A549 treated with CORT108297 at 1 μM for 4 hours (cell line): ENCODE measurements at places on chromosomes 7 and 10. TPM values are rescaled to one million over a fixed set of nuclear protein-coding genes. Genes with fewer than 3 reads are reported as not detected.

The HOXA3 gene
- 6.1 to 10.2 TPM (median 9.8 TPM) in 5 replicates for total RNA-seq

The CHST15 gene
- total RNA-seq: 8.1 to 9.1 TPM (median 8.6 TPM) in 5 replicates

The HACD1 gene
- total RNA-seq: 37.5 to 64.4 TPM (median 60.7 TPM) in 5 replicates

The LRRN3 gene
- 0.03 to 0.09 TPM (median 0.05 TPM) in 4 of 5 replicates, not detected in the other for total RNA-seq

The NUTM2A gene
- total RNA-seq: 0.03 to 0.14 TPM (median 0.09 TPM) in 5 replicates

The SLC25A40 gene
- total RNA-seq: 6.0 to 9.4 TPM (median 8.9 TPM) in 5 replicates

The ADCYAP1R1 gene
- 0.06 to 0.09 TPM (median 0.06 TPM) in 4 of 5 replicates, not detected in the other for total RNA-seq

The SLC18A3 gene
- total RNA-seq: not detected in 5 replicates

The ANKRD2 gene
- 3.6 to 6.0 TPM (median 4.7 TPM) in 5 replicates for total RNA-seq

The RAMP3 gene
- total RNA-seq: not detected in 5 replicates

The AKR1C8 gene
- total RNA-seq: 0.09 to 0.42 TPM (median 0.15 TPM) in 4 of 5 replicates, not detected in the other

The PPP1R9A gene
- total RNA-seq: 3.1 to 4.9 TPM (median 4.0 TPM) in 5 replicates

The LLCFC1 gene
- not detected in 5 replicates for total RNA-seq

The SPAG6 gene
- not detected in 5 replicates for total RNA-seq

The SCIN gene
- 0.32 to 0.50 TPM (median 0.42 TPM) in 5 replicates for total RNA-seq

The MINPP1 gene
- 26.3 to 29.0 TPM (median 26.5 TPM) in 5 replicates for total RNA-seq

The JAZF1 gene
- total RNA-seq: 5.0 to 6.9 TPM (median 5.3 TPM) in 5 replicates

The ABCB4 gene
- total RNA-seq: not detected in 5 replicates

The PPP1R17 gene
- not detected in 5 replicates for total RNA-seq

The CCDC172 gene
- total RNA-seq: not detected in 5 replicates

The ITIH5 gene
- 0.06 to 0.16 TPM (median 0.08 TPM) in 5 replicates for total RNA-seq

The ANKRD7 gene
- 0.13 to 0.40 TPM (median 0.37 TPM) in 4 of 5 replicates, not detected in the other for total RNA-seq

The SFRP5 gene
- 1.2 to 2.8 TPM (median 2.4 TPM) in 5 replicates for total RNA-seq

The CPA2 gene
- 0.09 to 0.13 TPM in 2 of 5 replicates, not detected in the others for total RNA-seq

The PALS2 gene
- total RNA-seq: 18.5 to 31.6 TPM (median 20.0 TPM) in 5 replicates

The CYP3A7 gene
- total RNA-seq: 0.06 TPM in 1 of 5 replicates, not detected in the others

The NHLRC2 gene
- 5.4 to 7.6 TPM (median 6.4 TPM) in 5 replicates for total RNA-seq

The TFR2 gene
- total RNA-seq: 1.9 to 3.4 TPM (median 2.8 TPM) in 5 replicates

The CPXM2 gene
- not detected in 5 replicates for total RNA-seq

The PRSS37 gene
- not detected in 5 replicates for total RNA-seq

The TAS2R5 gene
- 0.24 to 0.47 TPM (median 0.35 TPM) in 5 replicates for total RNA-seq

The LRIT1 gene
- not detected in 5 replicates for total RNA-seq

The MYH16 gene
- 0.46 to 0.65 TPM (median 0.58 TPM) in 5 replicates for total RNA-seq

The SORCS3 gene
- not detected in 5 replicates for total RNA-seq

The SOSTDC1 gene
- total RNA-seq: not detected in 5 replicates

The CNPY1 gene
- total RNA-seq: not detected in 5 replicates

The MCMBP gene
- 77.1 to 89.7 TPM (median 86.0 TPM) in 5 replicates for total RNA-seq

The AGR3 gene
- 0.27 TPM in 1 of 5 replicates, not detected in the others for total RNA-seq

The KLF14 gene
- total RNA-seq: 0.03 to 0.07 TPM (median 0.05 TPM) in 3 of 5 replicates, not detected in the others

The ASB4 gene
- 0.18 to 0.34 TPM (median 0.25 TPM) in 5 replicates for total RNA-seq

The GALNT17 gene
- total RNA-seq: not detected in 5 replicates

The KIF11 gene
- 30.5 to 45.5 TPM (median 34.8 TPM) in 5 replicates for total RNA-seq

The DEPP1 gene
- 1.1 to 1.9 TPM (median 1.4 TPM) in 5 replicates for total RNA-seq

The NYAP1 gene
- 1.5 to 2.4 TPM (median 2.3 TPM) in 5 replicates for total RNA-seq

The PDE6C gene
- total RNA-seq: not detected in 5 replicates

The NKX2-3 gene
- 0.06 to 0.11 TPM in 2 of 5 replicates, not detected in the others for total RNA-seq

The KCNH2 gene
- total RNA-seq: 0.38 to 0.64 TPM (median 0.42 TPM) in 5 replicates

The HOXA9 gene
- total RNA-seq: 0.49 to 1.1 TPM (median 0.63 TPM) in 5 replicates

The PRRT4 gene
- total RNA-seq: 0.20 to 0.54 TPM (median 0.44 TPM) in 5 replicates

The TMEM184A gene
- 10.0 to 15.2 TPM (median 14.8 TPM) in 5 replicates for total RNA-seq

The GPC2 gene
- 0.82 to 1.5 TPM (median 1.1 TPM) in 5 replicates for total RNA-seq

The TMEM270 gene
- 0.26 TPM in 1 of 5 replicates, not detected in the others for total RNA-seq

The AIFM2 gene
- 28.8 to 38.2 TPM (median 37.4 TPM) in 5 replicates for total RNA-seq
